ENCODE measurements at places on chromosomes 7 and 10.

GRCh38 chr7:23434147-23434917, 36.0 kb downstream of the IGF2BP3 start:
- no peak for DNase-seq

DNA sequence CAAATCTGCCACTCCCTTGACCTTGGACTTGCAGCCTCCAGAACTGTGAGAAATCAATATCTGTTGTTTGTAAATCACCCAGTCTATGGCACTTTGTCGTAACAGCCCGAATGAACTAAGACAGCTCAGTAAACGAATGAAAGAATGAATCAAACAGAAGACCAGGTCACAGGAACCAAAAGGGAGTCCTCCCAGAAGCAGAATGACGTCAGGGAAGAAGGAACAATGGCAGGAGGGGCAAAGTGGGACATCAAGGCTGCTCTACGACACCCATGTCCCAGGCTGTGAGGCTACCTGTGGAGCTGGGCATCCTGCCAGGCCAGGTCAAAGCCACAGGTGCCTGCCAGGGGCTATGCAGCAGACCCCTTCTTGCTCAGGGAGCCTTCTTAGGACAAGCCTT, 267.2 kb upstream of the PFKP start:
- DNase-seq = no peak

DNA sequence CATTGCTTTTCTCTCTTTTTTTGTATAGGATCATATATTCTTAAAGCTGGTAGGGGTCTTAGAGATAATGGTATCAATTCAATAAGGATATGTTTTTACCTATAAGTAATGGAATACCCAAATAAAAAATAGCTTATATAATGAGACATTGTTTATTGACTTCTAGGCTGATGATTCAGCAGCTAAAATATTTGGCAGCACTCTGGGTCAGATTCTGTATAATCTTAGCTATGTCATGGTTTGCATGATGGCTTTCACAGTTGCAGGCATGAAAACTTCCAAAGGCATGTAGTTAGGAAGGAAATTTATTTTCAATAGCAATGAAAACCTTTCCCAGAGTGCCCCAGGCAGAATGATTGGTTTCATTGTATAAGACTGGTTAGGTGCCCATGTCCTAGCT, 32.1 kb upstream of the A1CF start:
- peak; percentile 44 for DNase-seq

GRCh38 chr10:26534384-26534783, 96.2 kb downstream of the APBB1IP start:
- peak; percentile 8 for DNase-seq

DNA sequence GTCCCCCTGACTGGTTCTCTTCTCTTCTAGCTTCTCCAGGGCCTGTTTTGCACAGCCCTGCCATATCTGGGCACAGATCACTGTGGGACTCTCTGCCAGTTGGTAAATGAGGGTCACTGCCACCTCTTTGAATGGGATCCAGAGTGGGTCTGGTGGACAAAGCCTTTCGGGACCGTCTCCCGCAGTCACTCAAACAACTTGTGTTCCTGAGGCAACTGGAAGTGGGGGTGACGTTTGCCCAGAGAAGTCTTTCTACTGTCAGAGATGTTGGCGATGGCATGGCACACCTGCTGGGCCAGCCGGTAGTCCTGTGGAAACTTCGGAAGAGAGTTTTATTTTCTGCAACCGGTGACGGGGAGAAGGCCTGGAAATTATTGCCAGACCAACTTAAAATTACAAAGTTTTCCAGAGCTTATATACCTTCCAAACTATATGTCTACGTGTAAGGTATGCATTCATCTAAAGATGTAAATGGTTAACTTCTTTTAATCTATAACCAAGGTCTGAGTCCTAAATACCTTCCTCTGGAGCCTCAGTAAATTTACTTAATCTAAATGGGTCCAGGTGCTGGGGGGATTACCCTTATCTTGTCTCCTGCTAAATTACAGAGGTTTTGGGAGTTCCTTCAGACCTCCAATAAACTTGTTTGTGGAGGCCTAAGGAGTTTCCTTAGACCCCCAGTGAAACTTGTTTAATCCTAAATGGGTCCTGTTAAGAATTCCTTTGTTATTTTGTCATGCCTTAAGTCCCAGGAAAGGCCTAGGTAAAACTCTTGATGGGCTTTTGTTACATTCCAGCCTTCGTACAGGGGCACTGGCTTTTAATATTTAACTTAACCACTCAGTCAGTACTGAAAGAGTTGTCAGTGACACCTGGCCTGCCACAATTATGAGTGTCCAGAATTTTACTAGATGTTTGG, 94.0 kb downstream of the NPSR1 start:
- DNase-seq = no peak

- no peak for DNase-seq
Measured at GRCh38 chr10:8326396-8327139, 272.1 kb downstream of the GATA3 start.

DNA sequence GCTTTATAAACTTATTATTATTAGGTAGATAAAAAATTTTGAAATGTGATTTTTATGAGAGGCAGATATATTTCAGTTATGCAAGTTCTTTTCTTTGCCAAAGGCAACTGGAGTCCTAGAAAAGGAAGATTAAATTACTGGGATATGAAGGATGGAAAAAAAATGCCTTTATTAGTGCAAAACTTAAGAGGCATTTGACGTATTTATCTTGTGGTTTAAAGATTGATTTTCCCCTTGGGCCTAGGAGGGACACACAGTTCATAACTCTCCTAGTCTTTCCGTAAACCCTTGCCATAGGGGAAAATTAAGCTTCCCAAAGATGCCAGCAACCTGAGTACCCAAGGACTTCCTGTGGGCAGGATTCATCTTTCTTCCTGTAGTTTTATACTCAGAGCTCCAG, 3.1 kb upstream of the STEAP4 start:
- DNase-seq = peak; percentile 85

DNA sequence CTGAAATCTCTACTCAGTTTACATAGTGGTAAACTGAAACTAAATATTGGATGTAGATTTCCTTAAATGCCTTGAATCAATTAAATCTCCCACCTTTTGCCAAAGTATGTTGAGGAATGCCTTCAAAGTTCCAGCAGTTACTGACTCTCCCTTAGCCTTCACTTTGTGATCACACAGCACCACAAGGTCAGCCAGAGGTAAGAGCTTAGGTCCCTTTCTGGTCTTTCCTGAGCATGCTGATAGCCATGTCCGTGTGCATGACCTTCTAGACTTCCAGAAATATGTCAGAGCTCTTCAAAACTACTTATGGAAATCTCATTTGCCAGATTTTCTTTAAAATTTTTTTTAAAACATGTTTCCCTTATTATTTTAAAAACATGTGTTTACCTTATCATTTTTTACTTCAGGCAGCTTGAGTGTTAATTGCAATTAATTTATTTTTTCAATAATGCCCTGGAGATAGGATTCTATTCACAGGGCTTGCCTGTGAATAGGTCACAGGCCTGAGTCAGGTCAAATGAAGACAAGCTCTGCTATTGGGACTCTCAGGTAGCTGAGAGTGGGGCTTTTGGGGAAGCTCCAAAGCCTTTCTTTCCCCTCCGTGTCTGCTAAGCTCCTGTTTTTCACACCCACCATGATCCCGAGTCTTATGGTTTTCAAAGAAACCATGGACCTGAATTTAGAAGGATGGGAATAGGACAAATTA, 220.5 kb downstream of the CXCL12 start:
- DNase-seq = no peak

DNA sequence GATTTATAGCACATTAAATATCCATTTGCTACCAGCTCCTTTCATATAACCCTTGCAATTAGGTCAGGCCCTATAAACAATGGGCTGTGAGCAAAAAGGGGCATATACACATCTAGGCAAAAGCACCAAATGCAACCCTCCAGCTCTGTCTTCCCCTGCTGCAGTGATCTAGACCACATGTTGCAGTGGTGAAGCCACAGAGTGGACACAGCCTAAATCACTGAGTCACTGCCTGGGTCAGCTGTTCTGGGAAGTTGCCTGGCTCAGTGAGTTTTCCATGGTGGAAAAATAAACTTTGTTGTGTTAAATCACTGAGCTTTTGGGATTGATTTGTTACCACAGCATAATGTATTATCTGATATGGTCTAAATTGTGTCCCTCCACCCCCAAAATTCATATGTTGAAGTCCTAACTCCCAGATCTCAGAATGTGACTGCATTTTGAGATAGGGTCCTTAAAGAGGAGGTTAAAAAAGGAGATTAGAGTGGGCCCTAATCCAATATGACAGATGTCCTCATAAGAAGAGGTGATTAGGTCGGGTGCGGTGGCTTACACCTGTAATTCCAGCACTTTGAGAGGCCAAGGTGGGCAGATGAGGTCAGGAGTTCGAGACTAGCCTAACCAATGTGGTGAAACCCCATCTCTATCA, 70.4 kb downstream of the ZFAND4 start:
- peak; percentile 80 for DNase-seq

DNA sequence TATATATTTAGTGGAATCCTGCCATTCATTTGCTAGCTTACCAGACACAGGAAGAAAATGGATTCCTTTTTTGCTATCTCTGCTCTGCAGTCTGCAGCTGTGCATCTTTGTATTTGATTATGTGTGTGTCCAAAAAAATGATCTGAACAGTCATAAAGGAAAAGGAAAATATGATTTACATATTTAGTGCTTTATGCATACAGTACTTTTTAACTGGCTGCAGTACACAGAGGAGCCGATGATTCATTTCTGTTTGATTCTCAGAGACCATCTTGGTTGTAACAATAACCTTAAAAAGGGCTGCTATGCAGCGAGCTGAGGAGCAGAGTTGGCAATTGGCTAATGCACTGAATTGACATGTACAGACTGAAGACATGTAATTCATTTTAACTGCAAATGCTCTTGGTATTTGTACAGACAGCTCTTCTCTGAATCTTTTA, 151.3 kb upstream of the FZD1 start:
- DNase-seq = peak; percentile 16

DNA sequence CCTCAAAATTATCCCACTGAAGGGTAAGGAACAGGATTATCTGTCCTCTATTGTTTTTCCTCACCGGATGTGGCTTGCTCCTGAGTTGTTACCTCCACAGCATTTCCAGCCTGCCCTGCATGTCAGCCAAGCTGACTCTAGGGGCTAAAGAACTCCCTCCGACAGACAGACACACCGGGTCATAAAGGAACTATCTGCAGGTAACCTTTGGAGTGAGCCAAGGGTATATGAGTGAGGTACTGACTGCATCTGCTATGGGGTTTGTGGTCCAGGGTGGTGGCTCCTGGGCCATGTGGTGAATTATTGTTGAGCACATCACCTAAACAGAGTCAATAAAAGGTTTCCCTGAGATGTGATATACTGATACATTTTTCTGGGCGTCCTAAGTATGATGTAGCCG, 6.9 kb upstream of the KAZALD1 start:
- no peak for DNase-seq

GRCh38 chr10:124243702-124244121, 150.3 kb upstream of the CHST15 start:
- DNase-seq = no peak

DNA sequence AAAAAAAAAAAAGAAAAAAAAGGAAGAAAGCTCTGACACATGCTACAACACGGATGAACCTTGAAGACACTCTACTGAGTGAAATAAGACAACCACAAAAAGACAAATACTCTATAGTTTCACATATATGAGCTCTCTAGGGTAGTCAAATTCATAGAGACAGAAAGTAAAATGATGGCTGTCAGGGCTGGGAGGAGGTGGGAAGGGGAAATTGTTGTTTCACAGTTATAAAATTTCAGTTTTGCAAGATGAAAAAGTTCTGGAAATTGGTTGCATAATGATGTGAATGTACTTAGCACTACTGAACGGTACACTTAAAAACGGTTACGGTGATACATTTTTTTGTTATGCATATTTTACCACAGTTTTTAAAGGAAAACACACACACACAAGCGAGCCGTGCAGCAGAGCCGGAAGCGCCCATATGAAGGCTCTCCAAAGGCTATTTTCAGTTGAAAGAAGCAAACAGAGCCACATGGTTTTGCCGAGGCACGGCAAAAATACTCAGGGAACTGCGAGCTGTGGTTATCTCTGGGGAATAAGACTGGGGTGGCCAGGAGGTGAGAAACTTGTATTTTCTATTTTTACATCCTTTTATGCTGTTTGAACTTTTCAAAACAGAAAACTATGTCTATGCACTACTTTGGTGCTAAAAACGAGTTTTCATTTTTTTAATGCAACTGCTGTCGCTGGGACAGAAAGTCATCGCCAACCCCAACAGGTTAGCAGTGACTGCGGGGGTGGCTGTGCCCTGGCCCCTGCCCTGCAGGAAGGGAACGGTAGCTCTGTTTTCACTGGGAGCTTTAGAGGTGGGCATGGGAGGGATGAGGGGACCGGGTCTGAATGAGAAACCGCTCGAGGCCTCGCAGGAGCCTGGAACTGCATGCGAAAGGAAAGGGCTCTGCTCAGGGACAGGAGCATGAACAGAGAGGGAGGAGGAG, 132.9 kb downstream of the OAT start:
- no peak for DNase-seq

DNA sequence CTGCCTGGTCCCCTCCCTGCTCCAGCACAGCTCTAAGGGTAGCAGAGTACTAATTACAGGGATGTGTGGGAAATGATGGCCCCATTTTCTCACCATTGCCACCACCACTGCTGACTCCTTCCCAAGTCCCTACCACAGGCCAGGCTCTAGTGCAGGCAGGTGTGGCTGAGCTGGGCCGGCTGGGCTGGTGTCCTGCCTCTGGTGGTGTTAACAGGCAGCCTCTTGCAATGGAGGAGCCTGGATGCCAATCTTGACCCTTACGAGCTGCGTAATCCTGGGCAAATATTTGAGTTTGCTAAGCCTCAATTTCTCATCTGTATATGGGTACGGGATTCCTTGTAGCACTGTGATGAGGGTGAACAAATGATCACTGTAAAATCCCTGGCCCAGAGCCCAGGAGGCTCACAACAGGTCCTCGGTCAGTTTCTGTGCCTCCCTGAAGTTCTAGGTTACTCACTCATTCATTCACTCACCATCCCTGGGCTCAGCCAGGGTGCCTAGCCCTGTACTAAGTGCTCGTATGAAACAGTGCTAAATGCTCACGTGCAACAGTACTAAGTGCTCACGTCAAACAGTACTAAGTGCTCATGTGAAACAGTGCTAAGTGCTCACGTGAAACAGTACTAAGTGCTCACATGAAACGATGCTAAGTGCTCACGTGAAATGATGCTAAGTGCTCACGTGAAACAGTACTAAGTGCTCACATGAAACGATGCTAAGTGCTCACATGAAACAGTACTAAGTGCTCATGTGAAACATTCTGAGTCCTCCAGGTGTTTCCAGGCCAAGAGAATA, 2.3 kb upstream of the FZD9 start:
- DNase-seq = no peak

DNA sequence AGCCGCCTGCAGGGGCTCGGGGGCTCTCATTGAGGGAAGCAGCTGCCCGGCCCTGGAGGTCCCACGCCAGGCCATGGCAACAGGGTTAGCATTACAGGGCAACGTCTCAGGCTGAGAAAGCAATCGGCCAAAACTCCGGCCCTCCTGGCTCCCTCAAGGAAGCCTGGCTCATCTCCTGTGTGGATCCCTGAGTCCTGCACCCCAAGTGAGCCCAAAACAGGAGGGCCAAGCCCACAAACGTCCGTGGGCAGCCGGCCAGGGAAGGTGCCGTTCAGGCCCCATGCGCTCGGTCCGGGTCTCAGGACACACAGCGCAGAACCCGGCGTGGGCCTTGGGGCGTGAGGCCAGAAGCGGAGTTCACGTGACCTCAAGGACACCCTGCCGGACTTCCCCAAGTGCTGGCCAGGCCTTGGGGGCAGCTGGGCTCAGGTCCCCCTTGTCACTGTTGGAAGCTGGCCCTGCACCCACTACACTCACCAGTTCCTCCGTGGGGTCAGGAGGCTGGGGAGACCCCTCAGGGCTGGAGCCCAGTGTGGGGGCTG, 8.0 kb upstream of the PWWP2B start:
- peak; percentile 14 for DNase-seq

GRCh38 chr7:117048114-117048866, 95.0 kb downstream of the ST7 start:
- no peak for DNase-seq

GRCh38 chr10:88642963-88643362, 21.3 kb upstream of the LIPF start:
- DNase-seq = peak; percentile 69
